Activated T-cell treated with anti-CD3 and anti-CD28 coated beads, Interleukin-2, amount 50 U/mL, for 72 hours (primary cell): ENCODE measurements at places on chromosomes 5 and 9. TPM values are rescaled to one million over a fixed set of nuclear protein-coding genes. Genes with fewer than 3 reads are reported as not detected.

Gene C1QTNF3
- total RNA-seq: 2.8 TPM

Gene MACIR
- 6.0 TPM for total RNA-seq

Gene CAMSAP1
- 53.4 TPM for total RNA-seq

Gene ZNF354C
- 12.5 TPM for total RNA-seq

Gene PCDHA9
- total RNA-seq: not detected

Gene CEL
- total RNA-seq: 3.6 TPM

Gene SOHLH1
- not detected for total RNA-seq

Gene FBP1
- total RNA-seq: 1.3 TPM

Gene PDGFRB
- total RNA-seq: 0.34 TPM

Gene MED10
- total RNA-seq: 77.0 TPM

Gene EGFLAM
- not detected for total RNA-seq

Gene GABBR2
- total RNA-seq: not detected

Gene POLR3G
- total RNA-seq: 6.3 TPM

Gene MYOT
- not detected for total RNA-seq

Gene FOXD4L5
- 0.26 TPM for total RNA-seq

Gene ADAMTS13
- 3.9 TPM for total RNA-seq

Gene TAF11L12
- not detected for total RNA-seq

GRCh38 chr9:128481561-128481960, 23.0 kb upstream of the GLE1 start:
- no peak for DNase-seq

DNA sequence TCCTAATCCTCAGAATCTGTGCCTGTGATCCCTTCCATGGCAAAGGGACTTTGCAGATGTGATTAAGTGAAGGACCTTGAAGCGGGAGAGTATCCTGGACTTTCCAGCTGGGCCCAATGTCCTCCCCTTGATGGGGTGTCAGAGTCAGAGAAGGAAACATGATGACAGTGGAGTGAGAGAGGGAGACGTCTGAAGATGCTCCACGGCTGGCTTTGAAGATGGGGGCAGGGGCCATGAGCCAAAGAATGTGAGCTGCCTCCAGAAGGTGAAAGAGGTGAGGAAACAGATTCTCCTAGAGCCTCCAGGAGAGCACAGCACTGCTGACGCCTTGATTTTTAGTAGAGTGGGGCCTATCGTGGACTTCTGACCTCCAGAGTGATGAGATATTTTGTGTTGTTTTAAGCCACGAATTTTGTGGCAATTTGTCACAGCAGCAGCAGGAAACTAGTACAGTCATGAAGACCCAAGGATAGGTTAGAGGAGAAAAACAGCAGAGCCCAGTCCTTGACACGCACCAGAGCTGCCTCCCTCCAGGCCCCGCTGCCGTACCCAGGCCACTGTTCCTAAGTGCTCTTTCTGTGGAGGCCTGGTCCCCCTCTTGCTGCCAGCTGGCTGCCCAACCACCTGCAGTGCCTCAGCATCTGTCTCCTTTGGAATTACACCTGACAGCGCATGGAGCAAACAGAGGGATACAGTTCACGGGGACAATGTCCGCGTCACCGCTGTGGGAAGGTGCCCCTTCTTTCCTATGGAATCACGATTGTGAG, 78.1 kb downstream of the MACROH2A1 start:
- DNase-seq: no peak

GRCh38 chr9:35538361-35539234, 48.7 kb downstream of the RUSC2 start:
- DNase-seq: no peak

DNA sequence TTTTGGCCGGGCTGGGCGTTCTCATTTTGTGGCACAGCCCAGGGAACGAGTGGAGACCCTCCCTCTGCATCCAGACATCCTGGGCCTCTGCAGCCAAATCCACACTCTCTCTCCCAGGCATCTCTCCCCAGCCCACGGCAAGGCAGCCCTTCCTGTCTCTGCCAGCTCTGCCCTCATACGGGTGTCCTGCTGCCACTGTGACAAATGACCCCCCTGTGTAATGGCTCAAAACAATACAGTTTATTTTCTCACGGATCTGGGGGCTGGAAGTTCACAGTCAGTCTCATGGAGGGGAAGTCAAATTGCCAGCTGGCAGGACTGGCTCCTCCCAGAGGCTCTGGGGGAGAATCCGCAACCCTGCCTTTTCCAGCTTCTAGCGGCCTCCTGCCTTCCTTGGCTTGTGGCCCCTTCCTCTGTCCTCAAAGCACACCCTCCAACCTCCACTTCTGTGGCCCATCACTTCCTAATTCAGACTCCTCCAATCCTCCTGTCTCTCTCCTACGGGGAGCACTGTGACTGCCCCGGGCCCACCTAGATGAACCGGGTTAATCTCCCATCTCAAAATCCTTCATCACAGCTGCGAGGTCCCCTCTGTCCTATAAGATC, 70.2 kb upstream of the COL5A1 start:
- DNase-seq: no peak

DNA sequence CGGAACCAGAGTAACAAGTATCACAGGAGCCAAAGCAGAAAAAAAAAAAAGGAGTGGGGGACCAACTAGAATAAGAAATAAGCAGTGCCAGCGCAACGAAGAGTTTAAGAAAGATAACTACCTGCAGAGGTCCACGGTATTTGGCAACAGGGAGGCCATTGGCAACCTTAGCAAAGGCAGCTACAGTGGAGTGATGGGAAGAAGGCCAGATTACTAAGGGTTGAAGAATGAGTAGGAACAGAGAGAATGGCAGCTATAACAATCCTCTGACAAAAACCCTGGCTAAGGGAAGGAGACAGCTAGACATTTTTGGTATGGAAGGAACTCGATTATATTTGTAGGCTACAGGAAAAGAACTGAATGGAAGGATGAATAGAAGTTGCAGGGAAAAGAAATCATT, 93.4 kb upstream of the DMAC1 start:
- DNase-seq: no peak

DNA sequence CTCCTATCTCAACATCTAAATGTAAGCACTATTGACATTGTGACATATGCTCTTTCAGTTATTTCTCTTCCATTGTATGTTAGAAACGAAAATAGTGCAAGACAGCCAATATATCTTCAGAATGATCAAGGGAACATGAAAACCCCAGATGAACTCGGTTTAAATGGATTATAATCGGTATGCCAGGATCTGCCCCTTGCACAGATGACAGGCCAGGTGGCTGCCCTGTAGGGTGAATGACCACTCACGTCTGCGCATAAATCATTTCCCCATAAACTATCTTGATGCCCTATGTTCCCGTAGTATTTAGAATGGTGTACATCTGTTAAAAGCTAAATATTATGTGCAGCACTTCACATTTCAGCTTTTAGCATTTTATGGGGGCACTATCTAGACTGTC, 69.7 kb upstream of the RANBP3L start:
- DNase-seq: no peak

DNA sequence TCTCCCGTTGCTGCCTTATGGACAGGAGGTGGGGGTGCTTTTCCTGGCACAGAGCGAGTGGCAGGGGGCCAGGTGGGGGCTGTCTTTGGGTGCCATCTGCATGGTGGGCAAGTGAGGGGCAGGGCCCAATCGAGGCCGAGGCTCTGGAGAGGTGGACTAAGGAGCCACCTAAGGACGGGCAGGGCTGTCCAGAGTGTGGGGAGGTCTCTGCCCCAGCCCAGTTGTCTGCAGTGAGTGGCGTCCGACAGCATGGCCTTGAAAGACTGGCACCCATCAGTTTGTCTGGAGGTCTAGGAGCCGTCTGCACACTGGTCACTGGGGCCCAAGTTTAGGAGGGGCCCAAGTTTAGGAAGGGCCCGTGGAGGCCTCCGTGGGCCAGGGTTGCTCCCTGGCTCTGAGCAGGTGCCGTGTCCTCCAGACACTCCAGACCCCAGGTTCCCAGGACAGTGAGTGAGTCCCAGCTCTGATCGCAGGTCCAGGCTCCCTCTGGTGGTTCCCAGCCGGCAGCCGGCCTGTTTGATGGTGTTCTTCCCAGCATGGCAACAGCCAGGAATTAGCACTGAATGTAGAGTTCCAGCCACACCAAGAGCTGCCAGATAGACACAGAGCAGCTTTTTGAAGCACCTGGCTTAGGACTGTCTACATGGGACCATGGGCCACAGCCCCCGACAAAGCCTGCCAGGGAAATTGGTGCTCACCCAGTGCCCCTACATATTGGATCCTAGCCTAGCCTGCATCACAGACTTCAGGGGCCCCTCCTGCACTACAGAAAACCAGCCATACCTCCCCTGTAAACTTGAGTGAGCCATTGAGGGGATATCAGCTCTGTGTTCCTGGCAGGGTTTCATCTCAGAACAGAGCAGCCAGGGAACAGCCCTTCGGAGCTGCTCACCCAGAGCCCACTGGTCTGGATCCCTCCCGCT, 120.9 kb downstream of the WNK2 start:
- no peak for DNase-seq

GRCh38 chr5:156414391-156414790, 87.4 kb downstream of the SGCD start:
- DNase-seq: no peak

DNA sequence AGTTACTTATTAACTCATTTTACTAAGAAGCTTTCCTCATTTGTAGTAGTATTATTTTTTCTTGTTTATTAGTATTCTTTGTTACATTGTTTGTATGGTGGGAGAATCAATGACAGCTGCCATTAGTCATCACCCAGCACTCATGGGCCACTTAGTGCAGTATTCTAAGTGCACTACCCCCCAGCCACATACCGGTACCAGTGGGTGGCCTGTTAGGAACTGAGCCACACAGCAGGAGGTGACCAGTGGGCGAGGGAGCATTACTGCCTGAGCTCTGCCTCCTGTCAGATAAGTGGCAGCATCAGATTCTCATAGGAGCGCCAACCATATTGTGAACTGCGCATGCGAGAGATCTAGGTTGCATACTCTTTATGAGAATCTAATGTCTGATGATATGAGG, 24.2 kb upstream of the CAMLG start:
- no peak for DNase-seq

- peak; percentile 33 for DNase-seq
Observed at GRCh38 chr9:88387552-88388202, 567 bp upstream of the SPIN1 start.

GRCh38 chr9:29245351-29245750, 1672.1 kb upstream of the C9orf72 start:
- DNase-seq: no peak

DNA sequence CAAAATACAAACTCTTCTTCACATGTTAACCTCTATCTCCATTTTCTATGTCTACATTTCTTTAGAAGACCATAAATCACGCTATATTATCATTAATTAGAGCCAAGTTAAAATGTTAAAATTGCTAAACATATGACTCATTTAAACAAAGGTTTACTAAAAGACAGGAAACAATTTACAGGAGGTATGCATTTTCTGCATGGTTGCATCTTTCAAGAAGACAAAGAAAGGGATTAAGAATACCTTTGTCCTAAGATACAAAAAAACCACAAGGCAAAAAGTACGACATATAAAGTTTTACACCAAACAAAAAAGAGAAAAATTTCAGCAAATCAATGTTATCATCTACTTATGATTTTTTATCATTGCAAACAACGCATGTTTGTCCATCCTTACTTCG, 324.4 kb downstream of the PDE4D start:
- DNase-seq: no peak

GRCh38 chr5:158718738-158719505, 380.8 kb downstream of the EBF1 start:
- DNase-seq: no peak

GRCh38 chr5:179906795-179907555, 722 bp downstream of the TBC1D9B start:
- DNase-seq: peak; percentile 31

GRCh38 chr5:60826653-60827052, 17.4 kb downstream of the ELOVL7 start:
- no peak for DNase-seq

DNA sequence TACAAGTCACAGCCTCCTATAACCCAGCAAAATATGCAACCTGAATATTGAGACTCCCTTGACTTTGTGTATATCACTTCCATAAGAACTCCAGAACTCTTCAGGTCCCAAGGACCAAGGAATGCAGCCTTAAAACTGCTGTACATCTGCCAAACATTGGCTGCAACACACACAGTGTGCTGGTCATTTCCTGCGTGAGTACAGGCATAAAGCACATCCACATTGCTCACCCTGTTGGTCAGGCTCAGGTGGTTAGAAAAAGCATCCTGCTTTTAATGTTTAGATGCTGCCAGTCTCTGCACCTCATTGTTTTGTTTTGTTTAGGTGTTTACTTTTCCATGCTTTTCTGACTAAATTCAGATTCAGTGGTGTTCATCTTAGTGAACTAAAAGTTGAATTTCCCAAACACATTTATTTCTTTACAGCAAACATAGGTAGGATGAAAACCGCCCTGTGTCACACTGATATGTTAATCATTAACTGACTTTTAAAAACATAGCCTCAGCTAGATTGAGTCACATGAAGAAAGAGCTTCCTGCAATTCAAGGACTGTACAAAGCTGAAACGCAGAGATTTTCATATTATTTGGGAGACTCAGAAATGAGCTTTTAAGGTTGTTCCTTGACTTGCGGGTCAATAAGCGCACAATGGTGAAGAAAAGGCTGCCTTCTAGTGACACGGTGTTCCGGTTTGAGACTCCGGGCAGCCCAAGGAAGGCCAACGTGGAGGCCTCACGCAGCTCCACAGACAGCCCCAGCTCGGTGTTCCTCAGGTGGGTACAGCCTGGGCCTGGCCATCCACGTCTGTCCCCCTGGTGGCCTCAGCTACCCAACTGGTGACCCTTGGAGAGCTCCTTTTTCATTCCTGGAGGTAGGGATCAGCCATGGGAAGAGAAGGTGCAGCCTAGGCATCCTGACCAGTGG, 52.2 kb upstream of the GRAMD2B start:
- DNase-seq: no peak

- no peak for DNase-seq
Observed at GRCh38 chr5:568809-569208, 43.3 kb upstream of the CEP72 start.

GRCh38 chr5:40485021-40485998, 194.4 kb upstream of the PTGER4 start:
- no peak for DNase-seq

- no peak for DNase-seq
Observed at GRCh38 chr5:179605026-179605833, 18.2 kb downstream of the HNRNPH1 start.

DNA sequence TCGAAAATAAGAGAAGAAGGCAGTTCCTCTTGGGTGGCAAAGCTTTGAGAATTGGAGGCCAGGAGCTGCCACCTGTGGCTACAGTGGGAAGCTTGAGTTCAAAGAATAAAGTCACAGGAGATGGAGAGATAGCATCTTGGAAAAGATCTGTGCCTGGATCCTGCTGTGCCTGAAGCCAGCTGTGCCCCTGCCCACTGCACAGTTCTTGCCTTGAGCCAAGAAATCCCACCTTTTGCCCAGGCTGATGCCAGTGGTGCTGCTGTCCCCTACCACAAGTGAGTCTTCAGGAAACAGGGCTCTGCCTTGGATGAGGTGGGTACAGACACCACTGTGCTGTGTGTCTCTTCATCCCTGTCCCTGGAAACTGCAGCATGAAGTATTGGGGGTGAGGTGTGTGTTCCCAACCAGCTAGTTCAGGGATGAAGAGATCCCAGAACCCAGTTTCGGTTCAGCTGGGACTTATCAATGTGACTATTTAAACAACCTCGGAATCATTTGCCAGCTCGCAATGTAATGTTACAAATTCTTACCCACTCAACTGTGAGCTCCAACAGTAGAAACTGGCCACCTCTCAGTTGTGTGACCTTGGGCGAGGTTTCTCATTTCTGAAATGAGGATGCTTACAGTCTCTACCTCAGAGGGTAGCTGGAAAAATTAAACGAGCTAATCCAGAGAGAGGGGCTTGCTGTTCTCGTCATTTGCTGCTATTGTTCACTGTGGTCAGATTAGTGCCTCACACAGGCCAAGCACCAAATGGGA, 5.9 kb downstream of the IER5L start:
- DNase-seq: no peak
